ENCODE measurements at places on chromosomes 11 and 22. TPM values are rescaled to one million over a fixed set of nuclear protein-coding genes. Genes with fewer than 3 reads are reported as not detected.

DNA sequence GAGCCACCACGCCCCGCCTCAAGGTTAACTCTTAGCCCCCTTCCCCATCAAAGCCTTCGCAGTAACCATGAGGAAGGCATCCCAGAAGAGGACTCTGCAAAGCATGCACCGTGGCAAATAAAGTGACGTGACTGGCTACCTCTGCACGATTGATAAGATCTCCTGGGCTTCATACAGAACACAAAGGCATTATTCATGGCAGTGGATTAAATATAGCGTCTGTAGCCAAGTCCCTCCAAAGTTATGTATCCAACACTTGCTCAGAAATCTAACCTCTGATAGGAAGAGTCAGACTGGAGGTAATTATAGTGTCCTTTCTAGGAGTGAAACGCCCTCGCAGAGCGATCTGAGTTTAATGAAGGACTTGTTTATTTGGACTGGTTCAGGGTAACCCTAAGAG is 22.4 kb downstream of the CPT1A start:
- DNase-seq: no peak

- DNase-seq: no peak
Observed at GRCh38 chr11:15911377-15912044, 444.8 kb downstream of the SOX6 start.

DNA sequence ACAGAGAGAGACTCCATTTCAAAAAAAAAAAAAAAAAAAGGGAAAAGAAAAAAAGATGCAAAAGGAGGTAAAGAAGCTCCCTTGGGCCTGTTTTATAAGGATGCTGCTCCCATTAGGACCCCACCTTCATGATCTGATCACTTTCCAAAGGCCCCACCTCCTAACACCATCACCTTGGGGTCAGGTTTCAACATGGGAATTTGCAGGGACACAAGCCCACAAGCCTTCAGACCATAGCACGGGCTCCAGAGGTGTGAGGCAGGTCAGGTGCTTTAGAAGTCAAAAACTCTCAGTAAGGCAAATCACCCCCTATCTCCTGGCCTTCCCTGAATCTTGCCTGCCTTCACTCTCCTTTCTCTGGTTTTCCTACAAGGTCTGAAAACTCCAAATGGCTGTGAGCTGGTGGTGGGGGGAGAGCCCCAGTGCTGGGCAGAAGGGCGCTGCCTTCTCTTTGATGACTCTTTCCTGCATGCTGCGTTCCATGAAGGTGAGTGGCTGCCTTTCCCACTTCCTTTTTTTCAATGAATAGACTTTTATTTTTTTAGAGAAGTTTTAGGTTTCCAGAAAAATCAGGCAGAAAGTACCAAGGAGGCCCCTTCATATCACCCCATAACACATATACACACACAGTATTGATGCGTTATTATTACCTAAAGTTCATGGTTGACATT is 13.2 kb downstream of the ASPHD2 start:
- no peak for DNase-seq

DNA sequence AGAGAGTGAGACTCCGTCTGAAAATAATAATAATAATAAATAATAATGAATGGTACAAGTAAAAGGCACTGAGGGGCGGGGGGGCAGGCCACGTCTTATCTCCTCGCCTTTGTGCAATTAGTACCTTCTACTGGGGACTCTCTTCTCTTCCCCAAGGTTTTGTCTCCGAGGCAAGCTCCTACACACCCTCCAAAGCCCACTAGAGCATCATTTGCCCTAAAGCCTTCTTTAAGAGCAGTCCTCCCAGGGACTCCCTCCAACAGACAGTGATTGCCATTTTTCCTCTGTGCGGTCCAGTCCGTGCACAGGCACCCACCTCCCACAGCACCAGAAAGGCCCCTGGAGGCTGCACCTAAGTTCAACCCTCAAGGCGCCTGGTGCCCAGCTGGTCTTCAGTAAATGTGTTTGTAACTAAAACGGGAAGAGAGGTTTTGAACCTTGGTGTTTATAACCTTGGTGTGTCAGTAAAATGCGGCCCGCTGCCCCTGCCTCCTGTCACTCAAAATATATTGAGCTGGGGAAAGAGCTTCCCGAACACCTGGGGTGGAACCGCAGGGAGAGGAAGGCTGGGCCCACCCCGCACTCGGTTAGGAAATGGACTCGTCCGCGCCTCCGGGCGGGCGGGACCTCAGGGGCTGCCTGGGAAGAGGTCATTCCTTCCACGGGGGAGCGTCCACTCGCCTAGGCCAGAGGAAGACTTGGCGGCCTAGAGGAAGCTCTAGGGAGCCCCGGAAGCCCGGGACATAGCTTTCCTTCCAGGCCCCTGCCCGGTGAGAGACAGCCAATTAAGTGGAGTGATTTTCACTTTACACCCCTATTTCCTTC is 4.7 kb upstream of the KDELR3 start:
- peak; percentile 51 for DNase-seq

GRCh38 chr11:125553357-125553756 is 15.9 kb upstream of the EI24 start:
- DNase-seq: no peak

DNA sequence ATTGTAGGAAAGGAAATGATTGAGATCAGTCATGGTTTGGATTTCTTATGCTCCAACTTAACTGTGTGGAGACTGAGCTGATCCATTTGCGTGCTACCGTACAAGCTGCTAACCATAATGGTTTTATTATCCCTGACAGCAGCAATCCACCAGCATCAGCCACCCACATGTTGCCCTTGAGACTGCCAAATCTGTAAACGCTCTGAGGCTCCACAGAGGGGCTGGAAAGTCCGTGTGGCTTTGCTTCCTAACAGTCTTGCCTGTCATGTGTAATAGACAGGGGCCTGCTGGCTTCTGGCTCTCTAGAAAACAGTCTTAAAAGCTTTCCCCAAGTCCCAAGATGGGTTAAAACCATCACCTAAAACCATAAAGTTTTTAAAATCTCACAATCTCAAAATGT is 30.1 kb downstream of the ATG16L2 start:
- DNase-seq: no peak

DNA sequence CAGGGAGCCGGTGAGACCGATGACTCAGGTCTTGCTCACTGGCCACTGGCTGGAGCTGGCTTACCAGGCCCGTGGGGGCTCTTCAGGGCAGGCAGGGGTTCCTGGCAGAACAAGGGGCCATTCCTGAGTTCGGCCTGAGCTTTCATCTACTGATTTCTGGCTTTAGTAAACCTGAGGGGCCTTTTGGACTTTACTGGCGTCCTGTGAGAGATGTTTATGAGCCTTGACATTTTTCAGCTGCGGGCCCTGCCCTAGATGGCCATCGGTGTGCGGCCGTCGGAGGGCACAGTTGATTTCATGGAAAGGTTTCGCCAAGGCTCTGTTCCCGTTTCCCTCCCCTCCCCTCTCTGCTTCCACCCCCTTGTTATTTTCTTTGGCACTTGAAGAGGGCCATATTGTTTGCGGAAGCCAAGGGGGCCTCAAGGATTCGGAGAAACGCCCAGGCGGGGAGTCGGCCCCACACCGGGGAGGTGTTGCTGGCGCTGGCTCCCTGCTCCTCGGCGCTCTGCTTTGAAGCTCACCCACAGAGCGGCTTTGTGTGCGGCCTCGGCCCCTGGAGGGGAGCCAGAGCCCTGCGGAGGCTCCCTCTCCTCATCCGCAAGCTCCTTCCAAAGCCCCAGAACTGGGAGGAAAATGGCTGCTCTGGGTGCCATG is 17.7 kb downstream of the ELF5 start:
- no peak for DNase-seq

GRCh38 chr11:23789938-23790371 is 706.9 kb upstream of the LUZP2 start:
- peak; percentile 39 for DNase-seq

- no peak for DNase-seq
Observed at GRCh38 chr11:19458231-19458630, 217.5 kb upstream of the E2F8 start.

DNA sequence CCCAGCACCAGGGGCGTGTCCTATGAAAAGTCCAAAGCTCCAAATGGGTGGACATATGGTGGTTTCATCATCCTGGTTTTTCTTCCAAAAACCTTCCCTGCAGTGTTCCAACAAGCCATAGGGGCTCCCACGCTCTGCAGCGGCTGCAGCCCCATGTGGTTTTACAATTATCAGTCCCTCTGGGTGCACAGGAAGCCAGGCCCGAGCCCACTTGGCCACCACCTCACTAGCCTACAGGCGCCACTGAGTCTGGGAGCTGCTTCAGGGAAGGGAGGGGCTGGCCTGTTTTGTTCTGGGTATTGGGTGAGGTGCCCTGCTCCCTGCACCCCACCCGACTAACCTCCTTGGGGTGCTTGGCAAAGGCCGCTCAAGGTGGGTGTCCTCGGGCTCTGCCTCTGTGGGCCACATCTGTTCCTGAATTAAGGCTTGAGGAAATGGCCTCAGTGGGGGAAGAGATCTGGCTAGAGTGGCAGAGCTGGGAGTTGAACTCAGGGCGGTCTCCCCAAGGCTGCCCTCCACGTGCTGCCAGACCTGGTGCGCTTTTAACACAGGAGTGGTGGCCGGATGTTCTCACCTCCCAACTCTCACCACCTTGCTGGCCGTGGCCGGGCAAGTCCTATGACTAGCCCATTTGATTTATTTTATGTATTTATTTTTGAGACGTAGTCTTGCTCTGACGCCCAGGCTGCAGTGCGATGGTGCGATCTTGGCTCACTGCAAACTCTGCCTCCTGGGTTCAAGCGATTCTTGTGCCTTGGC is 5.3 kb upstream of the CDC42BPG start:
- DNase-seq: no peak

DNA sequence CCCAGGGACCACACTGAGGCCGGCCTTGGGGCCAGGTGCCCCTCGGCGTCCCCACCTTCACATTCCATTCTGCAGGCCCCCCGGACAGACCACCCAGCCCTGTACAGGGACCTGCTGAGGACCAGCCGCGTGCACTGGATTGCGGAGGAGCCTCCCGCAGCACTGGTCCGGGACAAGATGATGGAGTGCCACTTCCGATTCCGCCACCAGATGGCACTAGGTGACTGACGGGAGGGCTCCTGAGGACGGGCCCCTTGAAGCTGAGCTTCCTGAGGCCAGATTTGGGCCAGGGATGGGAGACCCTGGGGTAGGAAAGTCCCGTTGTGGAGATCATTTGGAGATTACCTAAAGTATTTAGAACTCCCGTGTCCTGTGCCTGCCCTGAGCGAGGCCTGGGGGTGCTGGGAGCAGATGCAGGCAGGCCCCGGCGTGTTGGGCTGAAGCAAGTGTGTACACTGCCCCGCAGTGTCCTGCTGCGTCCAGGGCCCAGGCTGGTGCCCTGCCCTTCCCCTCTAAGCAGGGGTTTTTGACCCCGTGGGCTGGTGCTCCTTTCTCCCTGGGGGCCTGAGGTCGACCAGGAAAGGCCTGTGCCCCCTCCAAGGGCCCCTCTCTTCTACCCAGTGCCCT is 20.0 kb downstream of the TRMU start:
- DNase-seq: peak; percentile 76

- DNase-seq: no peak
Observed at GRCh38 chr22:24115247-24116207, 65.8 kb upstream of the SUSD2 start.

DNA sequence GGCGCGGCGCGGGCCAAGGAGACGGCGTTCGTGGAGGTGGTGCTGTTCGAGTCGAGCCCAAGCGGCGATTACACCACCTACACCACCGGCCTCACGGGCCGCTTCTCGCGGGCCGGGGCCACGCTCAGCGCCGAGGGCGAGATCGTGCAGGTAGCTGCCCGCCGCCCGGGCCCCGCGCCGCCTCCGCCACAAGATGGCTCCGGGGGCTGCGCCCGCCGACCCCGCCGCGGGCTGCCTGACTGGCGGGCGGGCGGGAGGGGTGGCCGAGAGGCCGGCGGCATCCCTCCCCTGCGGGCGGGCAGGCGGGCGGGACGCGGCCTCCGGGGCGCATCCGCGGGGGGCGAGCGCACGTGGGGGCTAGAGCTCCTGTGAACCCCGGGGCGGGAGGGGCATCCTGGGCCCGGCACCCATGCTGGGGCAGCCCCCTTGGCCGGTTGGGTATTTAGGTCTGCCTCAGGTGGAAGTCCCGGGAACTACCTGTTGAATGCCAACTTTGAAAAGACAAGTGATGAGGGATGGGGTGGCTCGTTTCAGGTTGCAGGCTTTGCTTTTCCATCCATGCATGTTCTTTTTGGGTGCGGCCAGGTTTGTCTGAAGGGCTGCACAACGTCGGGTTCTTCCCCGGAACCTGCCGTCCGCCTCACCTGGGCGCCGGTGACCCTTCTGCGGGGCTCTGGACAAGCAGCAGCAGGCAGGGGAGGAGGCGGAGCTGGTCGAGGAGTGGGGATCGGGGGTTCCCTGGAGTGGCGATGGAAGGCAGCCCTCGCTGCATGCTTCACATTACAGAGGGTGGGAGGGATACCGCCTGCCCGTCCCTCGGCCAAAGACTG is 760 bp downstream of the ZNRF3 start:
- peak; percentile 67 for DNase-seq

GRCh38 chr11:65390099-65390941 is 3.9 kb downstream of the FRMD8 start:
- DNase-seq: no peak

- DNase-seq: no peak
Observed at GRCh38 chr11:78810559-78811009, 235.9 kb upstream of the NARS2 start.

DNA sequence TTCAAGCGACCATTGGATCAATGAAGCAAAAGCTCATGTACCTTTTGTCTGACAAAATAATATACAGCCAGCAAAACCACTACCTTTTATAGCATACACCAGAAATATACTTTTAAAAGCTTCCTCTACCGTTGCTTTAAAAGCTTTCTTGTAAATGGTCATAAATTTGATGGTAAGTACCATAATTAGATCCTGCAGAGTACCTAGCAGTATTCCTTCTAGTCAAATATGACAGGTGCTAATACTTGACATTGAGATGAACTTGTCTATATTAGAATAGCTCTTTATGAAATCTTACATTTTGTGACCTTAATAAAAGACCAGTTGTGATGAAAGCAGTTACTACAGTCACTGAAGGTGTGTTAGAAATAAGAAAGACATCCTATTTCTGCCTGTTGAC is 340.5 kb upstream of the ANO3 start:
- no peak for DNase-seq

- DNase-seq: no peak
Observed at GRCh38 chr11:34859496-34859895, 56.7 kb downstream of the APIP start.

- DNase-seq: no peak
Observed at GRCh38 chr11:96062134-96062533, 138.2 kb upstream of the MTMR2 start.

- DNase-seq: no peak
Observed at GRCh38 chr11:15547685-15548084, 433.0 kb downstream of the INSC start.

C22orf31 gene
- 0.41 TPM for total RNA-seq

ACCS gene
- 22.9 TPM for total RNA-seq

GLYATL2 gene
- total RNA-seq: not detected

MS4A14 gene
- 0.41 TPM for total RNA-seq

NAV2 gene
- 21.9 TPM for total RNA-seq

BAIAP2L2 gene
- 63.7 TPM for total RNA-seq

MMP11 gene
- 6.3 TPM for total RNA-seq

TTLL12 gene
- total RNA-seq: 90.1 TPM

LRRN4CL gene
- 5.6 TPM for total RNA-seq

OR10D3 gene
- total RNA-seq: not detected

RAB36 gene
- total RNA-seq: 6.4 TPM

SCGB2A2 gene
- total RNA-seq: not detected

DLG2 gene
- 11.1 TPM for total RNA-seq

Data from mucosa of descending colon (tissue), 3 donors.